Suppressor macrophage treated with lipopolysaccharide for 4 hours (primary cell): ENCODE measurements at places on chromosomes 12 and 14.

- DNase-seq: no peak
Measured at GRCh38 chr14:94844593-94845152, 74.8 kb upstream of the GSC start.

- no peak for DNase-seq
Measured at GRCh38 chr14:72809063-72809462, 84.8 kb downstream of the DPF3 start.

GRCh38 chr14:38197001-38197783 is 10.5 kb upstream of the SSTR1 start:
- peak; percentile 1 for DNase-seq

DNA sequence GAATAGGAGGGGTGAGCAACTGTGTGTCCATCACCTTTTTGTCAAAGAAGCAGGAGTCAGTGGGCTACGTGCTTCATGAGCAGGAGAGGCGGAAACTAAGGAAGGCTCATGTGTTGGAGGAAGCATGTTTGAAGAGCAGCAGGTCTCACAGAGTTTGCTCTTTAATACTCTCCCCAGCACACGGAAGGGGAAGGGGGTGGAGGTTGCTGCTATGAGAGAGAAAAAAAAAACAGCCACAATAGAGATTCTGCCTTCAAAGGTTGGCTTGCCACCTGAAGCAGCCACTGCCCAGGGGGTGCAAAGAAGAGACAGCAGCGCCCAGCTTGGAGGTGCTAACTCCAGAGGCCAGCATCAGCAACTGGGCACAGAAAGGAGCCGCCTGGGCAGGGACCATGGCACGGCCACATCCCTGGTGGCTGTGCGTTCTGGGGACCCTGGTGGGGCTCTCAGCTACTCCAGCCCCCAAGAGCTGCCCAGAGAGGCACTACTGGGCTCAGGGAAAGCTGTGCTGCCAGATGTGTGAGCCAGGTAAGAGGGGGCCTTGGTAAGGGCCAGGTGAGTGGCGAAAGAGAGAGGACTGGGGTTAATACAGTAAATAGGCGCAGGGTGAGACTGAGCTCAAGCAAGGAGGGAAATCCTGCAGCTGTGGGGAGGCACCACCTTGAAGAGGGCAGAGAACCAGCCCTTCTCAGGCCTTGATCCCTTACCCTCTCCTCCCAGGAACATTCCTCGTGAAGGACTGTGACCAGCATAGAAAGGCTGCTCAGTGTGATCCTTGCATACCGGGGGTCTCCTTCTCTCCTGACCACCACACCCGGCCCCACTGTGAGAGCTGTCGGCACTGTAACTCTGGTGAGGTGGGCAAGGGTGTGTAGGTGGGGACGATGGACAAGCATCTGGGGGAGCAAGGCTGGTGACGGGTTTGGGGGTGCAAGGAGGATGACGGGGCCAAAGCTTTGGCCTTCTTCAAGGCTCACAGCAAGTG is at the start of gene CD27:
Gene CD27 (plus strand): TSS at position 252 of the 985 bp plus-strand sequence. CDS start 141 bp downstream, at position 393.
- no peak for DNase-seq

GRCh38 chr14:72590577-72590976 is 303.3 kb downstream of the DPF3 start:
- DNase-seq: no peak

DNA sequence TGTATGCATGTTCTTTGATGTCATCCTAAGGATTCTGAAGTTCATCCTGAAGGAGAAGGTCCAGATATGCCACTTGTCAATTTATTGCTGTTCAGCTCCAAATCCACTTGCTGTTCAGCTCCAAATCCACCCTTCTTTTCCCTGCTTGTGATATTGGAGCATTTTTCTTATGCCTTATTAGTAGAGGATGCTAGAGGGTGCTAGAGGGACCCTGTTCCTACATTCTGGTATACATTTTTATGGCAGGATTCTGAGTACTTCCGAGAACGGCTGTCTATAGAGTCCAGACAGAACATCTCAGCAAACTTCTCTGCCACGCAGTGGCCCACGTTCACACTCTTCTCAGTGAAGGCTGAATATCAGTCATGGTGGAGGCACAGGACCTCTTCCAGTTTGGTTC is 406.7 kb downstream of the NOVA1 start:
- no peak for DNase-seq

- peak; percentile 24 for DNase-seq
Measured at GRCh38 chr12:93856611-93857010, 179.4 kb downstream of the CRADD start.

DNA sequence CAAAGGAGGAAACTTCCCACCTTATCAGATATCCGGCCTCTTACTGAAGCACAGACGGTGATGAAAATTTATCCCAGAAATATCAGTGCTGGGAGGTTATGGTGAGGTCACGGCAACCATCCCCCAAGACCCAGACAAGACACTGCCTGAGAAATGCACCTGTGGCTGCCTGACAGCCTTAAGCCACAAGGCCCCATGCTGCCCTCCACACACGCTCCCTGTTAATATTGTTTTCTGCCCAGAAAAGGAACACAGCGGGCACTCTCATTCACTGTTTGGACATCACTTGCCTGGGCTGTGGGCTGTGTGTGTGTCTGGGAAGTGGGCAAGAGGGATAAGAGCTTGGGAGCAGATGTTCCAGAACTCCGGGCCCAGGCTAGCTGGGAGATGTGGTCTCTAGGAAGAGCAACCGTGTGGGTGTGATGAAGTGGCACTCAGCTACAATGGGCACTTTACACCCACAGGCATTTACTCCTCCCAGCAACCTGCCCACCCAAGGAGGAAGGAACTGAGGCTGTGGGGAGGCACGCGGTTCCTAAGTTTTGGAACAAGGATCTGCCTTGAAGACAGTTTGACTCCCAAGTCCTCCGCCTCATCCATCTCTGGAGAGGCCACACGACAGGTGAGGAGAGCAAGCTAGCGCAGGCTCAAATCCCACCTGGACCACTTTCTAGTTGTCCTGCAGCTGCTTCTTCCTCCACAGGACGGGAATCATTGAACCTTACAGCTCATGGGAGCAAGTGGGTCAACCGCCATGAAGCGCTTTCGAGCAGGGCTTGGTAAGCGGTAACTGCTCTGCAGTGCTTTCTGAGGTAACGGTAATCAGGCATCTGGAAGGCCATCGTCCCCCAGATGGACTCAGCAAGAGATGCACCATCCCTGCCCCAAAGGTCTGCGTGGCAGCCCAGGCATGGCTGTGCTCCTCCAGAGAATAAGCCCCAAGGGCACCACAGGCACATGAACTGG is 91.4 kb downstream of the CHGA start:
- no peak for DNase-seq

DNA sequence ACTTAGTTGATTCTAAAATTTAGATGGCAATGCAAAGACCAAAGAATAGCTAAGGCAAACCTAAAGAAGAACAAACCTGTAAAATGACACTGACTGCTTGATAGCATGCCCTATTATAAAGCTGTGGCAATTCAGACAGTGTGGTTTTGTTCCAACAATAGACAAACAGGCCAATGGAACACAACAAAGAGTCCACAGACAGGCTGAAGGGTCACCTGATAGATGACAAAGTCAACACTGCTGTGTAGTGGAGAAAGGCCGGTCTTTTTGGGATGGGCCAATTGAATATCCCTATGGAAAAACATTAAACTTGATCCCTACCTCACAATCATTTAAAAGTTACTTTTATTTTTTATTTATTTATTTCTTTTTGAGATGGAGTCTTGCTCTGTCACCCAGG is 33.8 kb upstream of the SLC25A3 start:
- no peak for DNase-seq

- no peak for DNase-seq
Measured at GRCh38 chr12:108865169-108865568, 7.8 kb upstream of the SSH1 start.

GRCh38 chr14:75389679-75390078 is 38.1 kb upstream of the JDP2 start:
- no peak for DNase-seq

DNA sequence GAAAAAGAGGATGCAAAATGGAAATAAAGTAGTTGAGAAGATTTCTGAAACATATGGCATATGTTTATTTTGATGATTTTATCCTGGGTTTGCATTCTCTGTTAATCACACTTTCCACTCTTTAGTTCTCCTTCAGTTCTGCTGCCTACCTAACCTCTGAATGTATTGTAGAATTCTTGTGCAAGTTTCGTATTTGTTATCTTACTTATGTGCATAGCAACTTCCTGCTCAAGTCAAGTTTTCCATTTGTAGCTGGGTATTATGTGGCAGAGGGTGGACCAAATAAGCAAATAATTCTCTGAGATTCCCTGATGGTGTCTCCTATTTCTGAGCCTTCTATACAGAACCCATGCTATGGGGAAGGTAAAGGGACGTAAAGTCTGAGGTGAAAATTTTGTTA is 381.6 kb downstream of the FOXG1 start:
- DNase-seq: no peak

DNA sequence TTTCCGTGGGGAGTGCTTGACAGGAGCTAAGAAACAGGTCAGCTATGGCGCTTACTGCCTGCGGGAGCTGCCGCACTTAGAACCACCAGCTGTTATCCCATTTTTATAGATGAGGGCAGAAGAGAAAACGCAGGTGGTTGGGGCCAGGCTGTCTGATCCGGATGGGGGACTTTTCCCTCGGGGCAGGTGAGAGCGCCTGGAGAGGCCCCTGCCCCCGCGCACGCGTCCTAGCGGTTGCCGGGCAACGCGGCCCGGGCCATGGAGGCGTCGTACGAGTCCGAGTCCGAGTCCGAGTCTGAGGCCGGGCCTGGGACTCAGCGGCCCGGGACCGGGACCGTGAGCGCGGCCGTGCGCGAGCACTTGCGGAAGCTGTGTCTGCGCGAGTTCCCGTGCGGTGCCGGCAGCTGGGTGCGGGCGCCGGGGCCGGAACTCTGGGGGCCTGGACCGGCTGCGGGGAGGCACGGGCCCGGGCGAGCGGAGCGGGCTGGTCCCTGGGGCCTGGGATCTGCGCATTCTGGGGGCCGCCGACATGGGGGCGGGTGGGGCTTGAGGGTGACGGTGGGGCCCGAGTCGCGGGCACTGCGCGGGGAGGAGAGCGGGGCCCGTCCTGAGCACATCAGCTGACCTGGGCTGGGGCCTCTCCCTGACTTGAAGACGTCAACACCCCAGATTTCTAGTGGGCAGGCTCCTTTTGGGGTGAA is at the start of gene LRRC43:
Gene LRRC43 (plus strand): TSS at position 237 of the 701 bp plus-strand sequence. CDS start 22 bp downstream, at position 259.
- peak; percentile 48 for DNase-seq

DNA sequence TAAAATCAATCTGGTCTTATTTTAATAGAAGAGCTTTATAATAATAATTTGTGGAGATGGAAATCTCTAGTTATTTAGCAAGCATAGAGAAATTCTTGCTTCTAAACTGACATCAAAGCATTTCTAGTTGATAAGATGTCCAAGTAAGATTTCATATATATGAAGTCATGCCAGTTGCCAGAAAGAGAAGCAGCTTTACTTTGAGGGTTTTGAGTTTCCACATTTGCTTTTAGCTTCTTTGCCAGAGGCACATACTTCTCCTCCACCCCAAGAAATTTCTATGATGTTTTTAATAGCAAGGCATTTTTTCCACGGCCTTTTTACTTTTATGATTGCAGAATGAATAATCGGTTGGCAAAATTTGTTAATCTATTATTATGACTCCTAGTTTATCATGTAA is 24.2 kb upstream of the YAF2 start:
- DNase-seq: no peak

DNA sequence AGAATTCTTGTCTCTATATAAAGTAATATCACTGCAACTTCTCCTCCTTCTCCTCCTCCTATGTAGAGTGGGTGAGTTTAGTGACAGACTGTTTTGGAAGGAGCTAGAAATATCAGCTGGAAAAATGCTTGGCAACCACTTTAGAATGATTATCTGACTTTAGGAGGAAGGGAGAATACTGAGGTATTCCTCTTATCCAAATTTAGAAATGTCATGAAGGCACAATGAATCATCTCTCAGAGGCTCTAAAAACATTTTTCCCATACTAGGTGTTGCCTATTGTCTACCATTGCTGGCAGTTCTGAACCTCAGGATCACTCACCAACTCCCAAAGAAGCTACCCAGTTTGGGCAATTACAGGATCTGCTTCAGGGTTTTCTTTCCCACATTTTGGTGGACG is 306.6 kb upstream of the ATP2B1 start:
- no peak for DNase-seq

GRCh38 chr14:58078068-58078467 is 73.9 kb downstream of the ARMH4 start:
- DNase-seq: no peak

- no peak for DNase-seq
Measured at GRCh38 chr14:51701951-51702350, 50.2 kb downstream of the FRMD6 start.

- DNase-seq: no peak
Measured at GRCh38 chr14:26323869-26324268, 274.0 kb downstream of the NOVA1 start.

GRCh38 chr14:74563233-74563585 is 48.8 kb downstream of the LTBP2 start:
- no peak for DNase-seq

GRCh38 chr14:87241018-87241768 is 751.8 kb downstream of the GALC start:
- no peak for DNase-seq
